Upper lobe of right lung (tissue), 1 donor: ENCODE measurements at places on chromosomes 3 and 15. TPM values are rescaled to one million over a fixed set of nuclear protein-coding genes. Genes with fewer than 3 reads are reported as not detected.

The FANCD2OS gene
- not detected for total RNA-seq

DNA sequence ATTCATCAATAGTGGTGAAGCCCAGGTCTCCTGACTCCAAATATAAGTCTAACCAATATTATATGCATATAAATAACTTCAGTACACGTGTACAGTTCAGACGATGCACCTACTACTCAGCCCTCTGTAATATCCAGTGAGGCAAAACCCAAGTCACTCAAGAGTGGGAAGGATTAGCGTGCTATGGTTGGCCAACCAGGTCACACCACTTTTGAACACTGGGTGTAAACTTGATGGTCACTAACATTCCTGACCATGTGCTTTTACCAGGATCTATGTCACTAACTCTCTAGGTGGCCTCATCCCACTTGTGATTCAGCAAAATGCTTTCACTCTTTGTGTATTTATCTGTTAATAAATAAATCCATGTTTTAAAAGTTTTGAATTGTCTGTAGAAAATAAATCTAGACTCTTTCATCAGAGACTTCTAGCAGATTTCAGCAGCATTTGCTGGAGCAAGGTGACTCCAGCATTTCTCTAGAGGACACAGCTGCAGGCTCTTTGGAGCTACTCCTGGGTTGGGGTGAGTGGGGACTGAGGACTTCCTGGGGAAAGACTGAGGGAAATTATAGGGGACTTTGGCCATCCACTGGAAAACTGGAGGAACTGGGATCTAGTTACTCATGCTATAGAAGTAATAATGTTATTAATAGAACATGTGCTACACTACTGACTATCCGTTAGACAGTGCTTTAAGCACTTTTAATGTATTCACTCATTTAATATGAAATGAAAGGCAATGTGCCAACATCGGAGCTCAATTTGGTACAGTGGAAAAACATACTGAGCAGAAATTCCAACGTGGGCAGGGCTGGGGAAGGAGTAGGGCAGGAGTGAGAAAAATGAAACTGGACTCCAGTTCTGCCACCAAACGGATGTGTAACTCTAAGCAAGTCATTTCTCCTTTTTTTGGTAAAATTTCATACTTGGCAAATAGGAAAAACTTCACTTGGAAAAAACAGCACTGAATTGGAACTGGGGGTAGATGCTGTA lies 97.9 kb downstream of the RORA start:
- DNase-seq = no peak

GRCh38 chr3:112365636-112366035 lies 32.7 kb downstream of the CD200 start:
- DNase-seq = no peak

The GRIP2 gene
- 0.52 TPM for total RNA-seq

DNA sequence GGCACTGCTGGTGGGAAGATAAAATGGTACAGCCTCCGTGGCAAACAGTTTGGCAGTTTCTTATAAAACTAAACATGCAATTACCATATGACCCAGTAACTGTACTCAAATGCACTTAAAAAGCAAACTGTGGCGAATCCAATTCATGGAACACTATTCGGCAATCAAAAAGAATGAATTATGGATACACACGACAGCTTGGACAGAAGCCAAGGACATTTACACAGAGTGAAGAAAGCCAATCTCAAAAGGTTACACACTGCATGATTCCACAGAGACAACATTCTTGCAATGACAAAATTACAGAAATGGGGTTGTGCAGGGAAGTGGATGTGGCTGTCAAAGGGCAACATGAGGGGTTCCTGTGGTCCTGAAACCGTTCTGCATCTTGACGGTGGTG lies 122.1 kb upstream of the IQSEC1 start:
- no peak for DNase-seq

DNA sequence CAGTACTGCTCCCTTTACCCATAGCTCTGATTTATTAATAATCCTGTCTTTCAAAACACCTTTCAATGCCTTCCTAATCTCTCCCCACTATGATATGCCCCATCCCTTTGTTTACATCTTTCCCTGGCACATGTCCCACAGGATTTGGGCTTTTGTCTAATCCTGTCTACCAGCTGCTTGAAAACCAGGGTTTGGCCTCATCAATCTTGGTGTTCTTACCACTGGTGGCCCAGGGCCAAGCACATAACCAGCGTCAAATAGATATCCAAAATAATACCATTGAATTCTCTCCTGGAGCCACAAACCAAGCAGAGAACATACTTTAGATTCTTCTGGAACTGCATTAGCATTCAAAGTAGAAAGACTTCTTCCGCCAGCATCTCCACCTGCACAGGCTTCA lies 104.8 kb upstream of the PPP2R3A start:
- no peak for DNase-seq

GRCh38 chr3:125005222-125005621 lies 50.6 kb downstream of the HEG1 start:
- DNase-seq = no peak

- DNase-seq = no peak
Measured at GRCh38 chr15:77548589-77549557, 83.8 kb downstream of the LINGO1 start.

DNA sequence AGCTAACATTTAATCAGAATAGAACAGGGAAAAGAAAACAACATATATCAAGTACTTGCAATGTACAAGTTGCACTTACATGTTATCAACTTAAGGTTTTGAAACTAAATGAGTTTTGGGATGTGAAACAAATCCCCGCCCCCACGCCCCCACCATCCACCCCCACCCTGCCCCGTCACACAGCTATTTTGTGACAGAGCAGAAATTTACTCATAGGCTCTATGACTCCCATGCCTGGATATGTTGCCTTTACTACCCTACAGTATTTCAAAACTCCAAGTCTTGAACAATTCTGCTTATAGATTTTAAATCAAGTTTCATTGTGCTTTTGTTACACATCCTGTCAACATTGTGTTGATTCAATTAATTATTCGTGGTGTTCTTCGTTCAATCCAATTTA lies 18.1 kb upstream of the IL1RAP start:
- DNase-seq = no peak

The SEMA3B gene
- total RNA-seq = 120 TPM

- DNase-seq = no peak
Measured at GRCh38 chr15:80216141-80216540, 35.9 kb downstream of the CTXND1 start.

DNA sequence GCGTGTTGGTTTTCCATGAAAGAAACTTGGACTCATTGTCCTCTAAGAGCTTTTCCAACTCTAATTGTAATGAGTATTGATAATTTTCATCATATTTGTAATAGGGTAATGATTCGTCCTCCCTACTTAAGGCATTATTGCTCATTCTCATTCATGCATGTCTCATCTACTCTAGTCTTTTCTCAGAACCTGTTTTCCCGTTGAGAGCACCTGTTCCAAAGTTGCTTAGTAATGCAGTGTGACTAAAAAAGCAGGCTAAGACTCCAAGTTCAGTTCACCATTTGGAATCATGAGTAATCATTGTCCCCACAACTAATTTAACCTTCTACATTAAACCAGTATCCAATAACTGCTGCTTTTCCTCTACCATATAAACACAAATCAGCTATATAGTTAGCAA lies 84.0 kb downstream of the FILIP1L start:
- no peak for DNase-seq

The ADAMTSL3 gene
- total RNA-seq = 26.2 TPM

- no peak for DNase-seq
Measured at GRCh38 chr3:143224716-143225115, 105.1 kb downstream of the CHST2 start.

GRCh38 chr3:11499144-11499543 lies 144.6 kb downstream of the VGLL4 start:
- no peak for DNase-seq

- DNase-seq = no peak
Measured at GRCh38 chr3:44416031-44417030, 61.1 kb downstream of the ZNF445 start.

DNA sequence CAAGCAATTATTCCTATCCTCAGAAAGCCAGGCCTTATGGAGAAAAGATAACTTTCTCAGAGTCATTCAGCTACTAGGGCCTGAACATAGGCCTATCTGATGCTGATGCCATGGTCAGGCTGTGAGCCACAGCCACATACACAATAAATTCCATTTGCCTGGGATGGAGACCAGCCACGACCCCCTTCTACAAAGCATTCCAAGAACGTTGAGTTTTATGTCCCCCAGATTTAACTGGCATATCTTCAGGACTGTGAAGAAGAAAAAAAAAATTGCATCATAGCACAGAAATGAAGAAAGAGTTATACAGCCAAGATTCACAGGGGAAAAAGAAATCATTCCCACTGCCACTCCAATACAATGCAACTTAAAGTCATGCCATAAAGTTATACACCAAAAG lies 100.0 kb downstream of the THBS1 start:
- no peak for DNase-seq

DNA sequence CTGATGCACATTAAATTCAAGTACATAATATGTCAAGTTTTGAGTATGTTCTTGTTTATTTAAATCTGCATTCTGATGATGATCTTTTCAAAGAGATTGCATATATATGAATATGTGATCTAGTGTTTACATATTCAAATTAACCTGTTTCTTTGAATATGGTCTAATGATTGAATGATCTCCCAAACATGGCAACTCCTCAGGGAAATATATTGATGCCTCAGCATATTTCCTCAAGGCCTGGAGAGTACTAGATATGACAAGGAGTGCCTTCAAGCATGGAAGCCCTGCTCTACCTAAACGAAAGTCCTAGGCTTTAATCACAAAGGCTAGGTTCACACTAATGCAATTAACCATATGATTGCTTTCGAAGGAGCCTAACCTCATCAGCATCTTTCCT lies 532.8 kb downstream of the ZIC1 start:
- no peak for DNase-seq

The GAP43 gene
- not detected for total RNA-seq

DNA sequence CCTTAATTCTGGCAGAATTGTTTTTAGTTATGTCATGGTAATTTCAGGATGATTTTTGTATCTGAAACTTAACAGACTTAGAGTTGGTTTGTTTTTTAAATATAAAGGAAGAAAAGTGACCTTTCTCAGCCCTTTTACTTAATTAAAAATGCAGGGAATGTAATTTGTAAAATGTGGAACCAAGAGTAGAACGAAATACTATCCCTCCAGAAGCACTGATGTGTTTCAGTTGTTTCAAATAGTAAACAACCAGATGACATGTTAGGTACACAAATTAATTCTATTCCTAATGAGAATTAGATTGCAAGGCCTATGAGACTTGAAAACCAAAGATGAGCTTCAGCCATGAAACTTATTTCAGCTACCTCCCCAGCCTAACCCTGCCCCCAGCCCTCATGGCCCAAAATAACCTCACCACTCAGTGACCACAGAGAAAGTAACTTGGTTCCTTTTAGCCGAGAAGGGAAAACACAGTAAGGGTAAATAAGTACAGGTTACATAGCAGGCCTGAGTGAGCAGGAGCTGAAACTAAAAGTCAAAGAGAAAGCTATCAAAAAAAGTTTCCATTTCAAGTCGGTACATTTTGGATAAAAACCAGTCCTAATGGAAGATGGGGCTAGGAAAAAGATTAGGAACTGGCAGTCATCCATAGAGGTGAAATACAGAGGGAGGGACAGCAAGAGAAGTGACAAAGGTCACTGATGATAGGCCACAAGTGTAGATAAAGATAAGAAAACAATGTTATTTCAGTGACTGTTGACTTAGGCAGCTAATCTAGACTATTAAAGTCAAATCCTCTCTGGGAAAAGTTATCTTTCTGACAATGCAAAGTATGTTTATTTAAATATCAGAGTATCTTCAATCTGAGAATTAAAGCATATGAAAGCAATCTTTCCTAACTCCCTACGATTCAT lies 23.2 kb downstream of the SENP8 start:
- DNase-seq = no peak

DNA sequence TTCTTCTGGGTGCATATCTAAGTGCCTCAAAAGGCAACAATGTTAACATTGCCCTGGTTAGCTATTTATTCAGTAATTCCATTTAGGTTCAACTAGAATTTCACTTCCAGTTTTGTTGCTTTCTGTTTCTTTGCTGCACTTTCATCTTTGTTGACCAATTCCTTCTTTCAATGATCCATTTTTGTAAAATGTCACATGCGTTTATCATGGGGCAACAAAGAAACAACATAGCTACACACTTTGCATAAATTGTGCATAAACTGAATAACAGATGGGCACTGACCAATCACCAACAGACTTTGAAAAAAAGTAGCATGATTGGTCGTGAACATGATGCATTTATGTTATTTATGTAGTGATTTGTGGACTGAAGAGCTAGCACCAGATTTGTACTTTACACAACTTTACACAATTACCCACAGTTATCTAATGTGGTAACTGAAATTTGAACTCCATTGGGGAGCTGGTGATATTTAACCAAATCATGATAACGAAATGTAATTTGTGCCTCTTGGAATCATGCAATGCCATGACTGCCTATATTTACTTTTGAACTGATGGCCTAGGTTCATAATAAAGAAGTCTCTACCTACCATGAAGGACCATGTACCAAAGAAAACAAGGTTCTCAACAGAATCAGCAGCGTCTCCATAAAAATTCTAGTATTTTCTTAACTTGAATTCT lies 7.1 kb upstream of the CPOX start:
- no peak for DNase-seq

The CLDN11 gene
- 11.7 TPM for total RNA-seq

- no peak for DNase-seq
Measured at GRCh38 chr15:65182538-65182937, 2.6 kb downstream of the CLPX start.

The CCNB2 gene
- 1.7 TPM for total RNA-seq
